Stimulated activated CD8-positive, alpha-beta memory T cell treated with anti-CD3 and anti-CD28 coated beads, Interleukin-4, amount 100 ng/mL, for 1 hour (primary cell): ENCODE measurements at places on chromosomes 4 and X.

- DNase-seq: no peak
Measured at GRCh38 chr4:76518241-76518640, 83.2 kb downstream of the SHROOM3 start.

- no peak for DNase-seq
Measured at GRCh38 chr4:7236847-7237246, 44.5 kb downstream of the SORCS2 start.

- no peak for DNase-seq
Measured at GRCh38 chrX:30593440-30594200, 16.1 kb upstream of the TASL start.

GRCh38 chr4:169312690-169313422 lies 42.1 kb upstream of the SH3RF1 start:
- DNase-seq: no peak

DNA sequence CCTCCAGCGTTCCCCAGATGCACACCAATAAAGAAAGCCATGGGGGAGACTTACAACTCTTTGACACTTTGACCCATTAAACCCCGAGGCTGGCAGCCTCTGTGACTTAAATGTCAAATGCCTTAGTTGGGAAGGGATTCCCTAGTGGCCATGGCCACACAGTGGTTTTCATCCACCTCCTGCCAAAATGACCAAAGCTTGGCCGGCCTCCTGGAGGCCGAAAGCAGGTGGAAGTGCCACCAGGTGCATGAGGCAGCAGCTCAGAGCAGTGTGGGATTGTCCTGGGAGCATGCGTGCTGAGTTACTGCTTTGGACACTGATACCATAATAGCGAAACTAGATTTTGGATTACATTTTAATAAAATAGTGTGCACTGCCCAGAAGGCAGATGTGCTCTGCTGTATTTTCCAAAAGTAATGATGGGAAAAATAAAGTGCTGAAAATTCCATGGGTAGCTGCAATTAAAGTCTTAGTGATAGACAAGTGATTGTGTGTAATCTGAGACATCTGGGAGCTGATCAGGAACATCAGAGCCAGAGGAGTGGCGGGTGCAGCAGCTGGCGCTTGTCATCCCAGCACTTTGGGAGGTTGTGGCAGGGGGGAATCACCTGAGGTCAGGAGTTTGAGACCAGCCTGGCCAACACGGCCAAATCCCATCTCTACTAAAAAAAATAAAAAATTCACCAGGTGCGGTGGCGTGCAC lies 39.8 kb upstream of the TADA2B start:
- DNase-seq: no peak

DNA sequence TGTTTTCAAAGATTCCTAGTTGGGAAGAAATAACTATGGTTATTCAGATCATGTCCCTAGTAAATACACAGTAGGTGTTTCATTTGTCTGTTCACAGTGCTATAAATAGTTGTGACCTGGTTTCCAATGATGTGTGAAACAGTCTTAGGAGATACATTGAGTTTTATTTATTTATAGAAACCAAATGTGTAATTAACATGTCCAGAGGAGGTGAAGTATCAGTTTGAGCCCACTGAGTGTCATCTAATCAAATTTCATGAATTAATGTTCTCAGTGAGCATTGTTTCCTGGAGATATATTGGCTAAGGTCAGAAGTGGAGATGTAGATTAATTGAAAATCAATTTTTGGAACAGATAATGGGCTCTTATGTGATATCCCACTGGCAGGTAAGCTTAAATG lies 996.3 kb downstream of the FSTL5 start:
- no peak for DNase-seq
